ENCODE measurements at places on chromosomes 12 and 14.

GRCh38 chr12:58584880-58585279 is 335.4 kb downstream of the LRIG3 start:
- no peak for DNase-seq

- DNase-seq = no peak
Measured at GRCh38 chr12:82047446-82047845, 288.3 kb upstream of the PPFIA2 start.

- no peak for DNase-seq
Measured at GRCh38 chr14:50524060-50524459, 8.3 kb downstream of the MAP4K5 start.

DNA sequence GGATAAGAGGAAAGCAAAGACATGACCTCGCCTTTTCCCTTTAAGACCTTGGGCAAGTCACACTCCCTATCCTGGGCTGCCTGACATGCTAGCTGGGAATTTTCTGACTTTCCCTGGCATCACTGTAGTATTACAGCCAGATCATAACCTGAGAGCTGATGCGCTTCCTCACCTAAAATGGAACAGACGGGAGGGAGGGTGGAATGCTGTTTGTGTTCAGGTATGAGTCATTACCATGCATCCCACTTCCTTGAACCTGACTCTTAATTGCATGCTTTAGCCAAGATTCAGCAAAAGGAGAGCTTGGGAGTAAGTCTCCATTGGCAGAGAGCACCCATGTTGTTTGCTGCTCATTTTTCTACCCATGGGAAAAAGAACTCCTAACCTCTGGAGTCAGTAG is 156.5 kb downstream of the KCNK10 start:
- peak; percentile 76 for DNase-seq

- DNase-seq = no peak
Measured at GRCh38 chr12:108341356-108341755, 2.2 kb upstream of the CMKLR1 start.
